ENCODE measurements at places on chromosomes 13 and 19.

DNA sequence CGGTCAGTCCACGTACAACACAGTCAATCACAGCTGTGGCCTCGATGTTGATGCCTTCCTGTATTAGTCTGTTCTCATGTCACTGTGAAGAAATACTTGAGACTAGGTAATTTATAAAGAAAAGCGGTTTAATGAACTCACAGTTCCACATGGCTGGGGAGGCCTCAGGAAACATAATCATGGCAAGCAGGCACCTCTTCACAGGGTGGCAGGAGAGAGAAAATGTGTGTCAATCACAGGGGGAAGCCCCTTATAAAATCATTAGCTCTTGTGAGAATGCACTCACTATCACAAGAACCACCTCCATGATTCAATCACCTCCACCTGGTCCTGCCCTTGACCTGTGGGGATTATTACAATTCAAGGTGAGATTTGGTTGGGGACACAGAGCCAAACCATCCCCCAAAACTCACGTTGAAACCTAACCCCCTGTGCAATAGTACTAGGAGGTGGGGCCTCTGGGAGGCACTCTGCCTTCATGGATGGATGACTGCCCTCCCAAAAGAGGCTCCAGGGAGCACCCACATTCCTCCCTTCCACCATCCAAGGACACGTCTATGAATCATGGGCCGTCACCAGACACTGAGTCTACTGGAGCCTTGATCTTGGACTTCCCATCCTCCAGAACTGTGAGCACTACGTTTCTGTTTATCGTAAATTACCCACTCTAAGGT is 2.3 kb upstream of the PROZ start:
- DNase-seq, result no peak

- DNase-seq, result no peak
Measured at GRCh38 chr13:114027046-114027715, 53.3 kb upstream of the C13orf46 start.

GRCh38 chr19:7099597-7099921 is 30.1 kb downstream of the ZNF557 start:
- no peak for DNase-seq

GRCh38 chr19:48541813-48542212 is 10.2 kb upstream of the SULT2B1 start:
- no peak for DNase-seq

DNA sequence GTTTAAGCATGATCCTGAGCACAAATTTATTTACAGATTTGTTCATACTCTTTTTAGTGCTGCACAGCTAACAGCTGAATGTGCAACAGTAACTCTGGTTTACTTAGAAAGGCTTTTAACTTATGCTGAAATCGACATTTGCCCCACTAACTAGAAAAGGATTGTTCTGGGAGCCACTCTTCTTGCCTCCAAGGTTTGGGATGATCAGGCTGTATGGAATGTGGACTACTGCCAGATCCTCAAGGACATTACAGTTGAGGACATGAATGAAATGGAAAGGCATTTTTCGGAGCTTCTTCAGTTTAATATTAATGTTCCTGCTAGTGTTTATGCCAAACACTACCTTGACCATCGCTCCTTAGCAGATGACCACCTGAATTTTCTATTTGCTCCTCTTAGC is 16.0 kb downstream of the ZNF100 start:
- no peak for DNase-seq

DNA sequence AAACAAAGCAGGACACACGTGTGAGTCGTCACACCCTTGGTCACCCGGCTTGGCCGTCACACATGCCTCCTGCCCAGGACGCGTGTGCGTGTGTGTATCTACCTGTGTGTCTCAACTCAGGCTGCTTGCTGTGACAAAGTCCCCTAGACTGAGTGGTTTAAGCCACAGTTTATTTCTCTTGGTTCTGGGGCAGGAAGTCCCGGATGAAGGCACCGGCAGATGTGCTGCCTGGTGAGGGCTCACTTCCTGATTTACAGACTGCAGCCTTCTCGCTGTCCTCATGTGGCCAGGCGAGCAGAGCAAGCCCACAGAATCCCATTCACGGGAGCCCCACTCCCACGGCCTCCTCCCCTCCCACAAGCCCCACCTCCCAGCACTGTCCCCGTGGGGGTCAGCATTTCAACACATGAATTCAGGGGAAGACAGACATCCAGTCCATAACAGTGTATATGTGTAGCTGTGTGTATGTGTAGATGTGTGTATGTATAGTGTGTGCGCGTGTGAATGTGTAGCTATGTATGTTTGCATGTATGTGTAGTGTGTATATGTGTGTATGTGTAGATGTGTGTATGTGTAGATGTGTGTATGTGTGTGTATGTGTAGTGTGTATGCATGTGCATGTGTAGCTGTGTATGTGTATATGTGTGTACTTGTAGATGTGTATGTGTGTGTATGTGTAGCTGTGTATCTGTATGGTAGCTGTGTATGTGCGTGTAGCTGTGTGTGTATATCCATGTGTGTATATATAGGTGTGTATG is 51.5 kb downstream of the MCF2L start:
- no peak for DNase-seq

GRCh38 chr13:31056644-31057271 is 104.9 kb downstream of the HSPH1 start:
- DNase-seq, result no peak

DNA sequence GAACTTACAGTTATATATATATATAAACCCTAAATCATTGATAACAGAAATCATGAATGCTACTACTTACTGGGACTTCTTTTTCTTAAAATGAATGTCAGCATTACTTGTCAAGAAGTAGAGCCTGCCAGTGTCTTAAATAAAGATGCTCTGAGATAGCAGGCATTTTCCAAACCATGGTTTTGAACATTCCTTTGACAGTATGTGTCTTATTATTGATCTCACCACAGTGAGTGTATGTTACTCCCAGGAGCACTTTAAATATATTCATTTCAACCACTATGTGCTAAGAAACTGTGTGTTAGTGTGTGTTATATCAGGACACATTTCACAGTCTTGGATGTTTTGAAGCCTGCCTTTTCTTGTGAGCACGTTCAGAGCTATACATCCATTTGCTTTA is 28.2 kb downstream of the TNFRSF19 start:
- DNase-seq, result no peak

DNA sequence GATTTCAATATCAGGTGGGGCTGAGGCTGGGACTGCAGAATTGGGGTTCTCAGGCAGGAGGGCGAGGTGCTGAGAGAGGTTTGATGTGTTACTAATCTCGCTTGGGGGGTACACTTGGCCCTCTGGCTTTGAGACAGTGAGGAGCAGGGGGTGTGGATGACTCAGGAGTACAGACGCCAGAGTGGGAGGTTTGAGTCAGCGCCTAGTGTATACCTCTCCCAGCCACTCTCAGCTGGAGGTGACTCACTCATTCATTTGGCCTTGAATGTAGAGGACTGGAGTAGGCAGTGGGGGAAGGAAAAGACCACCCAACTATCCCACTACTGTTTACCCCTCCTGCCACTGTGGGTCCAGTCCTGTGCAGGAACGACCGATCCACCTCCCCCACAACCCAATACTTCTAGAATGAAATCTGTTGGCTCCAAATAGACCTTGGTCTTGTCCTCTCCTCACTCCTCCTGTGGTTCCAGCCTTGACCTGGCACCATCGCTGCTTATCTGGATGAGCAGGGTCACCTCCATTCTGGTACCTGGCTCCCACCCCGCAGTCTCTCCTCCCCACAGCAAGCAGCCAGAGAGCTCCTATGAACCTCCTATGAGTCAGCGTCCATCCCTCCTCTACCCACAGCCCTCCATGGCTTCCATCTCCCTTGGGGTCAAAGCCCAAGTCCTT is 20.1 kb upstream of the ZNRF4 start:
- DNase-seq, result no peak

DNA sequence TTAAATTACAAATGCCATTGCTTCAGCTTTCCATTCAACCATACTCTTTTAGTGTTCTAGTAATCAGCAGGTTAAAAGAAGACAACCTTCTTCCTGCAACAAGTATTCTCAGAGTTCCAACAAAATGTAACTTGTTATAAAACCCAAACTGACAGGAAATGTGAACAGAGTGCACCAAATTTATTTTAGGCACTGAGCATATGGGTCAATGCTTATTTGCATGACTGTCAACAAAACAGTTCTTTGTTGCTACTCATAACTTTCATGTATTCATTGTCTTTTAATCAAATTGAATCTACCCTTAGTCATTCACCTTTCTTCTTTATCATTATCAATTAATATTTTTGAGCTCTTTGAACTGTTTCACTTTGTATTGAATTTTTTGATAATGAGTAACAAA is 554.1 kb downstream of the DACH1 start:
- no peak for DNase-seq

DNA sequence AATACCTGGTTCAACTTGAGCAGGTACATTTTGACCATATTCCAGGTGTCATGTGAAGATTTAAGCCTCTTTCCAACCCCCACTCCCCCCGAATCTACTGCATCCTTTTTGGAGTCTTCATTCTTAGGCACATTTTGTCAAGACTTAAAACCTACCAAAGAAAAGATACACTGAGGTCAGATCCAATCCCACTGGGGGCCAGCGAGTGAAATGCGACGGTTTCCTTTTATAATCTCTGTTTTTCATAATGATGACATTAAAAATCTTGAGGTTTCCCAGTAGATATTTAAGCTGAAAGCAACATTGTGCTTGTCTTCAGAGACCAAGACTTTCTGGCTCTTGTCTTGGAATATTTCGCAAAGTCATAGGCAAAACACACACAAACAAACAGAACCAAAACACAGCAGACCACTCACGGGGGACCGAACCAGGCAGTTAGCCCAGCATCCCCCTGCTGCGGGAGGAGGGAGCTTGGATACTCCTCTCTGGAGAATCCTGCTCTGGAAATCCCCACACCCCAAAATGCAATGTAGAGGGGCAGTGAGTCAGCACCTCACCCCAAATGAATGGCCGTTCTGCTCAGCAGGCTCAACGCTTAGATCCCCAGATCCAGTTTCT is 506 bp upstream of the GAS6 start:
- DNase-seq, result no peak

DNA sequence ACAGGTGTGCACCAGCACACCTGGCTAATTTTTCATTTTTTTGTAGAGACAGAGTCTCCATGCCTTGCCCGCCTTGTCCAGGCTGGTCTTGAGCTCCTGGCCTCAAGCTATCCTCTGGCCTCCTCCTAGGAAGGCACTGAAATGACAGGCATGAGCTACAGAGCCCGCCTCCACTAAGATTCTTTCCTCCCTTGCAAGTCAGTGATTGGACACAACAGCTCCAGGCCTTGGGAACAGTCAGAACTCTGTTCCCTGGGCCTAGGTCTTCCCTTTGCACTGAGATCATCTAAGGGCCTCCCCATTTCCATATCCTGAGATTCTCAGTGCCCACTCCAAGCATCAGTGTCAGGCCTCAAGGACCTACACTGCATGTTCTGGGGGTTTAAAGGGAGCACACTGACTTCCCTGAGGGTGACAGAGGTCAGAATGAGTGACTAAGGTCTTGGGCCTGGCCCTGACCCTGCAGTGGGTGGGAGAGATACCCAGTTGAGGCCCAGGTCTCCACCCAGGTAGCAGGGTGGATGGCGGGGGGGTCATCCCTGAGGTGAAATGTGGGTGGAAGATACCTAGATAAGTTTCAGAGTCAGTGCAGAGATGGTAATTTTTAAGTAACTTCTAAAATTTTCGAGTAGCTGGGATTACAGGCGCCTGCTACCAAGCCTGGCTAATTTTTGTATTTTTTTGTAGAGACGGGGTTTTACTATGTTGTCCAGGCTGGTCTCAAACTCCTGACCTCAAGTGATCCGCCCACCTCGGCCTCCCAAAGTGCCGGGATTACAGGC is 17.3 kb upstream of the ERCC1 start:
- DNase-seq, result no peak

- DNase-seq, result no peak
Measured at GRCh38 chr13:102598061-102598460, 1.3 kb downstream of the TPP2 start.

- DNase-seq, result no peak
Measured at GRCh38 chr13:29964181-29964845, 113.9 kb upstream of the UBL3 start.

- DNase-seq, result no peak
Measured at GRCh38 chr13:51778392-51778791, 25.6 kb downstream of the DHRS12 start.

GRCh38 chr13:25116044-25116443 is 20.1 kb downstream of the PABPC3 start:
- no peak for DNase-seq

DNA sequence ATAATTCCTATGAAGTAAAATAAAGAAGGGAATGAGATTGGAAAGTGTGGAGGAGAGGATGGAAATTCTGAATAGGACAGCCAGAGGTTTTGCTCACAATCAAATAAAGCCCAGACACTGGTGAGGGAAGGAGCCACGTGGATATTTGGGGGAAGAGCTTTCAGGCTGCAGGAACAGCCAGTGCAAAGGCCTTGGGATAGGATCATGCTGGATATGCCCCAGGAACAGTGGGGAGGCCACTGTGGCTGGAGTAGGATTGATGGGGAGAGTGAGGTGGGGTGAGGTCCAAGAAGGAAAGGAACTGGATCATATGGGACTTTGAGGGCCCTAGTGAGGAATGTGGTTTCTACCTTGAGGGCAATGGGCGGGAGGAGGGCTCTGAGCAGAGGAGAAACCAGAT is 4.1 kb upstream of the FXYD5 start:
- no peak for DNase-seq

- DNase-seq, result no peak
Measured at GRCh38 chr13:112756511-112756966, 66.7 kb downstream of the ATP11A start.

- no peak for DNase-seq
Measured at GRCh38 chr19:5142725-5143097, 173.8 kb downstream of the KDM4B start.

GRCh38 chr13:74251778-74252519 is 117.7 kb upstream of the KLF12 start:
- DNase-seq, result peak; percentile 74

GRCh38 chr19:10816691-10817090 is 19.3 kb downstream of the TMED1 start:
- DNase-seq, result no peak

DNA sequence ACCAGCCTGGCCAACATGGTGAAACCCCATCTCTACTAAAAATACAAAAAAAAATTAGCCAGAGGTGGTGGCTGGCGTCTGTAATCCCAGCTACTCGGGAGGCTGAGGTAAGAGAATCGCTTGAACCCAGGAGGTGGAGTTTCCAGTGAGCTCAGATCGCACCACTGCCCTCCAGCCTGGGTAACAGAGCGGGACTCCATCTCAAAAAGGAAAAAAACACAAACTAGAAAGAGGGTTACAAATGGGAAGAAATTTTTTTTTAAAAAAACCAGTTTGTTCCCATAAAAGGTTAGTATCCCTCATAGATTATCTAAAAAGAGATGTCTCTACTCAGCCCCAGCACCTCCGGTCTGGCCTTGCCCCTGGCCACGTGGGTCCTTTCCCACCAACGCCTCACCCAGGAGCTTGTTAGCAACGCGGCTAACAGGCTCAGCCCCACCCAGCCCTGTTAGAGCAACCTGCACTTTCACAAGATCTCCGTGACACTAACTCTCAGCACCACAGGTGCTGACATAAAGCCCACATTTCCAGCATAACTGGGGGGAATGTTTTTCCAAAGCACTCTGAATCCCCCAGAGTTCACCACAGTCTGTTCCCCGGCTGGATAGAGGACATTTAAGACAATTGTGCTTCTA is 4.3 kb downstream of the DMKN start:
- no peak for DNase-seq

Measured in NCI-H2029 treated with DMSO at 0.1 percent for 48 hours (cell line).